ENCODE measurements at places on chromosomes 7 and 10. TPM values are rescaled to one million over a fixed set of nuclear protein-coding genes. Genes with fewer than 3 reads are reported as not detected.

GRCh38 chr7:73932364-73932763, 71.4 kb downstream of the TMEM270 start:
- no peak overlapping the region for H3K27ac ChIP-seq
- peaks cover 2% of the 10 kb centered on the region for H3K27me3 ChIP-seq
- H3K36me3 ChIP-seq: no peaks in the 10 kb centered on the region

- H3K4me3 ChIP-seq: no peak overlapping the region
- no peaks in the 10 kb centered on the region for H3K27me3 ChIP-seq
- no peak for DNase-seq
- no peaks in the 10 kb centered on the region for H3K4me1 ChIP-seq
- H3K36me3 ChIP-seq: no peaks in the 10 kb centered on the region
Measured at GRCh38 chr7:110733221-110733620, 357.7 kb upstream of the LRRN3 start.

The XRCC2 gene
- 23.6 TPM for total RNA-seq

- no peak overlapping the region for H3K4me3 ChIP-seq
- no peak for DNase-seq
- no peaks in the 10 kb centered on the region for H3K27me3 ChIP-seq
- no peak overlapping the region for H3K27ac ChIP-seq
- H3K36me3 ChIP-seq: no peaks in the 10 kb centered on the region
Measured at GRCh38 chr7:14271441-14271840, 282.0 kb upstream of the ETV1 start.

DNA sequence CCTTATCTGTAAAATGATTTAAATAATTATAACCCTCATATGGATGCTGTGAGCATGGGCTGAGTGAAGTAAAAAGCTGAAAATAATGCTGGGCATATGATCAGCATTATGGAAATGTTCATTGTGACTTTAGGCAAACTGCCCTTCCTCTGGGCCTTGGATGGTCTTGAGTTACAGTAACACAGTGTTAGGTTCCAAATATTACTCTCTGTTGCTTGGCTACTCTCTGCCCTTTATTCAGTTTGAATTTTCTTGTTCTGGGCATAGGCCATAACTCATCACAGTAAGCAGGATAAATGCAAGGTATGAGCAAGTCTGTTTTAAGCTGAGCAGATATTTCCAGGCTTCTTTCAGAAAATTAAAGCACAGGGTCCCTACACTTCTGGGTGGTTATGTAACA, 868.0 kb downstream of the KCNMA1 start:
- H3K27me3 ChIP-seq: peaks cover 2% of the 10 kb centered on the region
- no peak overlapping the region for H3K27ac ChIP-seq
- no peak for DNase-seq
- H3K4me3 ChIP-seq: no peak overlapping the region
- no peaks in the 10 kb centered on the region for H3K36me3 ChIP-seq

- no peak overlapping the region for H3K27ac ChIP-seq
- H3K27me3 ChIP-seq: no peaks in the 10 kb centered on the region
- peaks cover 6% of the 10 kb centered on the region for H3K4me1 ChIP-seq
- H3K36me3 ChIP-seq: peaks cover 40% of the 10 kb centered on the region
- no peak overlapping the region for H3K4me3 ChIP-seq
Measured at GRCh38 chr7:2214636-2215035, 18.1 kb downstream of the MAD1L1 start.

DNA sequence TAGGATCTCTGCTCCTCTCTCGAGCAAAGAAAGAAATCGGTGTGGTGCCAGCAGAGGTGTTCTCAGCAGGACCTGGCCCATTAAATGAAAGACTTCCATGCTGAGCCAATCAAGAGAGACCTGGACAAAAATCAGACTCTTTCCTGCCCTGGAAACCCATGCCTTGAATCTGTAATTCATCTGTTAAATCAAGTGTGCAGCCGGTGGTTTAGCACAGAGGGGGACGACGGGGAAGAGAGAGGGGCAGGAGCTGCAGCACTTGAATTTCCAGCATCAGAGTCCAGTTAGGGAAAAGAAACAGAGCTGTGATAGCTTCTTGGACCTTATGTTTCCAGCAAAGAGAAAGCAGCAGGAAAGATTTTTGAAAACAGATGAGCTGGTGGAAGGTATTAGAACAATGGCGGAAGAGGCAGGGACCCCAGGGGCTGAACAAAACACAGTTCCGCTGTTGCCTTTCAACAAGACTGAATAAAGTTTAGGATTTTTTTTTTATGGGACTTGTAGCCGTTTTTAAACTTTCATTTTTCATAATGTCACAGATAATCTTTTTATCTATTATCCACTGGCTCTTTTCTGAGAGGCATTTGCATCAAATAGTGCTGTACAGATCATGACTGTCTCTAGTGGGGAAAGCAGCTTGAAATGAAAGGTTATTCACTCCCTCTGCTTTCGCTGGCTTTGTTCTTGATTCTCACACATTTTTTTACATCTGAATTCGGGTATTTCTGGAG, 543.6 kb upstream of the GALNT17 start:
- H3K4me3 ChIP-seq: no peak overlapping the region
- H3K27me3 ChIP-seq: no peaks in the 10 kb centered on the region
- H3K27ac ChIP-seq: no peak overlapping the region
- H3K4me1 ChIP-seq: no peaks in the 10 kb centered on the region

The EPDR1 gene
- total RNA-seq: 2.7 TPM

The FEZF1 gene
- total RNA-seq: not detected

- H3K27me3 ChIP-seq: no peaks in the 10 kb centered on the region
- H3K36me3 ChIP-seq: peaks cover 8% of the 10 kb centered on the region
- DNase-seq: peak; percentile 82
- H3K4me3 ChIP-seq: peak overlapping the region; percentile 32
Measured at GRCh38 chr7:105849122-105849855, 27.1 kb downstream of the ATXN7L1 start.

DNA sequence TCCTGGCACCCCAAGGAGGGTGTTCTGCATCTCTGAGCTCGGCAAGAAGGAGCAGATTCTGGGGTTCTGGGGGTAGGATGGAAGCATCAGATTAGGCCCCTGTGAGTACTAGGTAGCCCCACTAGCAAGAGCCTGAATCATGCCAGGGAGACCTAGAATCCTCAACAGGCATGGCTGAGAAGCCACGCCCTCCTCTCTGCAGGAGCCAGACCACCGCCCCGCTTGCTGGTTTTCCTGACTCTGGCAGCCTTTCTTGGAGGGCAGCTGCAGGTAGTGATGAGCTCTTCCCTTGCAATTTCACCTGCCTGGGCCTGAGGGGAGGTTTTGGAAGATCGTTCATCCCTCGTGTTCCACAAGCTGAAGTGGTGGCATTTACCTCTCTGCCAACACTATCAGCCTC, 68.9 kb upstream of the PRLHR start:
- H3K36me3 ChIP-seq: peaks cover 5% of the 10 kb centered on the region
- DNase-seq: no peak
- no peaks in the 10 kb centered on the region for H3K27me3 ChIP-seq
- no peak overlapping the region for H3K27ac ChIP-seq
- H3K4me3 ChIP-seq: no peak overlapping the region
- H3K4me1 ChIP-seq: peaks cover 50% of the 10 kb centered on the region

DNA sequence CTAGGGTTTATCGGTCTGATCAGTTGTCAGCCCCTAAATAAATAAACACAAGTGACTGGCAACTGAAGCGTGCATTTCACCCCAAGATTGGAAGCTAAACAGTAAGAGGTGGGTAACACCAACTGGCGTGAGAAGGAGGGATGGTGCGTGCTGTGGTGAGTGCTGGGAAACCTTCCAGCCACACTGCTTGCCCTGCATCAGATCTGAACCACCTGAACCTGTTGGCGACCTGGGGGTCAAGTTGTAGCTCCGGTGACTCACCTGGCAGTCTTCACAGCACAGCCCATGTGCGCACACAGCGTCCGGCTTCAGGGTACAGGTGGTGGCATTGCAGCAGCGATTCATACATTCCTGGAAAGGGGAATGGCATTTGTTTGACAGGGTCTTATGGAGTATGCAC, 170.1 kb downstream of the FANK1 start:
- DNase-seq: no peak
- no peak overlapping the region for H3K27ac ChIP-seq
- no peak overlapping the region for H3K4me3 ChIP-seq
- H3K36me3 ChIP-seq: no peaks in the 10 kb centered on the region

GRCh38 chr7:108038986-108039385, 36.0 kb upstream of the LAMB1 start:
- no peak for DNase-seq
- peaks cover 7% of the 10 kb centered on the region for H3K27me3 ChIP-seq
- no peaks in the 10 kb centered on the region for H3K36me3 ChIP-seq
- H3K4me3 ChIP-seq: no peak overlapping the region
- H3K27ac ChIP-seq: no peak overlapping the region
- H3K4me1 ChIP-seq: no peaks in the 10 kb centered on the region

DNA sequence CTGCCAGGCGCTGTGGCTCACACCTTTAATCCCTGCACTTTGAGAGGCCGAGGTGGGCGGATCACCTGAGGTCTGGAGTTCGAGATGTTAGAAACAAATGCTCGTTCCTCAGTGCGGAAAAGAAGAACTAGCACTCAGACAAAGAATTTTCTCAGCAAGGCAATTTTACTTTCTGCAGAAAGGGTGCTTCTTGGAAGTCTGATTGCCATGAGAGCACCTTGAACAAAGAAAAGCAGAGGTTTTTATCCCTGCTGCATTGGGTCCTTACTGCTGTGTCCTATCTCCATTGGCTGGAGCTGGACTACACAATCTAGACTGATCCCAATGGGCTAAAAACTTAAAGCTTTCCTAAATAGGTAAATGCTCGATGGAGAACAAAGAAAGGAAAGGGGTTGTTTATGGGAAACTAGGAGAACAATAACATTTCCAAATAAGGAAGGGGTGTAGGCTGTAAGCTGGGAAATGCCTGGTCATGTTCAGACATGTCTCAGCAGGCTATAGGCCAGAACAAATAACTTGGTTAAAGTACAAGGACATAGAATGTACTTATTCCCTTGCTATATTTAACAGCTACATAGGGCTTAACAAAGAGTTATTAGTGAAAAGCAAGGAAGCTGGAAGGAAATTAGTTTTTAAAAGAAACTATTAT, 26.1 kb upstream of the ACTR3B start:
- H3K4me1 ChIP-seq: no peaks in the 10 kb centered on the region
- H3K36me3 ChIP-seq: peaks cover 2% of the 10 kb centered on the region
- no peak for DNase-seq

GRCh38 chr10:32379318-32379949, 32.5 kb upstream of the EPC1 start:
- H3K36me3 ChIP-seq: peaks cover 2% of the 10 kb centered on the region
- no peak overlapping the region for H3K27ac ChIP-seq
- H3K27me3 ChIP-seq: no peaks in the 10 kb centered on the region
- H3K4me1 ChIP-seq: peaks cover 11% of the 10 kb centered on the region
- no peak overlapping the region for H3K4me3 ChIP-seq
- peak; percentile 41 for DNase-seq

The APBB1IP gene
- 53.3 TPM for total RNA-seq

- no peaks in the 10 kb centered on the region for H3K36me3 ChIP-seq
- peaks cover 2% of the 10 kb centered on the region for H3K27me3 ChIP-seq
- DNase-seq: no peak
- no peak overlapping the region for H3K27ac ChIP-seq
- no peak overlapping the region for H3K4me3 ChIP-seq
Measured at GRCh38 chr10:80274396-80275134, 14.9 kb downstream of the MAT1A start.

DNA sequence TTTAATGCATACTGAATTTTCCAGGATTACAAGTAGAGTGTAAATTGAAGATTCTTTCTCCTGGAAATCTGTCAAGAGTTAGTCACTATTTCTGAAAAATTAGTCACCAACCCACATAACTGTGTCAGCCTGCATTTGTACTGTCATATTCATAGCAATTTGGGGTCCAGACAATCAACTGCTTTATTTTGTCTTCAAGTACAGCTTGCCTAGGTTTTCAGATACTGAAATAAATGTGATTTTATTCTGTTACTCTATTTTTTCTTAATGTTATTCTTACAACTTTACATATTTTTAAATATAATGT, 55.1 kb downstream of the CUBN start:
- no peak for DNase-seq
- H3K27me3 ChIP-seq: no peaks in the 10 kb centered on the region
- no peak overlapping the region for H3K4me3 ChIP-seq
- peaks cover 36% of the 10 kb centered on the region for H3K4me1 ChIP-seq
- H3K36me3 ChIP-seq: peaks cover 7% of the 10 kb centered on the region
- H3K27ac ChIP-seq: no peak overlapping the region

DNA sequence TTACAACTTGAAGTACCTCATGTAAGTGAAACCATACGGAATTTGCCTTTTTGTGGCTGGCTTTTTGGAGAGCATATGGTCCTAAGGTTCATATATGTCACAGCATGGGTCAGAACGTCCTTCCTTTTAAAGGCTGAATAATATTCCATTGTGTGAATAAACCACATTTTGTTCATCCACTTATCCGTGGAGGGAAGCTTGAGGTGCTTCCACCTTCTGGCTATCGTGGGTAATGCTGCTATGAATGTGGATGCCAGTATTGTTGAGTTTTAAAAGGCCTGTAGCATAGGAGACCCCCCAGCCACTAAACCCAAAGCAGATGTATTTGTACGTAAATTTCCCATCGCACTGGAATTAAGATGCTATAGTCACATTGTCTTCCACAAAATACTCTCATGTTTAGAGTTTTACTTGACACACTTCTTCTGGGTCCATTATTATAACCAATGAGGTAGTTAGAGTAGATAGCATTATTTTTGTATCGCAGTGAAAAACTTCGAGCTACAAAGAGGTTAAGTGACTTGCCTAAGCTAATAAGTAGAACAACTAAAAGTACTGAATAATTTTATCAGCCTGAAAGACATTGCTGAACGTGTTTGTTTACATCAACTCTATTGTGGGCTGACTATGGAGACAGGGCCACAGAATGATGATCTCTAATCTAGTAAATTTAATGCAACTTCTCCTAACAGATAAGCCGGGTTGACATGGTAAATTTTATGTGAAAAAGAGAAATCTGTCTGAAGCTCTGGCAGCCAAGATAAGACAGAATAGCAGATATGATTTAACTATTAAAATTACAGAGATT, 183.0 kb upstream of the CTBP2 start:
- DNase-seq: peak; percentile 12
- H3K27me3 ChIP-seq: peaks cover 5% of the 10 kb centered on the region
- no peak overlapping the region for H3K4me3 ChIP-seq
- no peak overlapping the region for H3K27ac ChIP-seq
- no peaks in the 10 kb centered on the region for H3K36me3 ChIP-seq
- H3K4me1 ChIP-seq: no peaks in the 10 kb centered on the region

DNA sequence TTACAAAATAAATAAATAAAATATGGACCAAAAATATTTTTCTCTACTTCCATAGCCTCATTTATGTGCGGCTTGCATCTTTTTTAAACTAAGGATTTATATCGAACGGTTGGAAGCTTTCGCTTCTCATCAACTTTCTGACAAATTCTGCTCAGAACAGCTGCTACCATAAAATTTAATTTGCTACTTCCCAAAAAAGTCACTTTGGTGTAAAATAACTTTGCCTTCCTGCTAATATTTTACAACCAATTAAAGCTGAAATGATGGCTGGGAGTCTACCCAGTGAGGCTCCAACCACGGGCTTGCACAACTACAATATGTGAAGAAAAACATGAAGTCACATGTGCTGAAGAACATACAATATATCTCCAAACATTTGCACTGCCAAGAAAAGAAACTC, 253.1 kb upstream of the NEBL start:
- H3K27ac ChIP-seq: no peak overlapping the region
- DNase-seq: no peak
- no peak overlapping the region for H3K4me3 ChIP-seq
- peaks cover 3% of the 10 kb centered on the region for H3K27me3 ChIP-seq

- H3K27ac ChIP-seq: no peak overlapping the region
- H3K27me3 ChIP-seq: no peaks in the 10 kb centered on the region
Measured at GRCh38 chr7:16171928-16172327, 249.4 kb downstream of the CRPPA start.

- no peak overlapping the region for H3K27ac ChIP-seq
- peaks cover under 1% of the 10 kb centered on the region for H3K36me3 ChIP-seq
- no peak overlapping the region for H3K4me3 ChIP-seq
- H3K4me1 ChIP-seq: peaks cover 11% of the 10 kb centered on the region
Measured at GRCh38 chr7:150875791-150876190, 23.5 kb downstream of the AOC1 start.
